ENCODE measurements at places on chromosomes 2 and 18.

GRCh38 chr18:7394050-7394659 lies 163.3 kb downstream of the LRRC30 start:
- no peak for DNase-seq

GRCh38 chr2:108169982-108170625 lies 69.7 kb upstream of the SULT1C3 start:
- no peak for DNase-seq

DNA sequence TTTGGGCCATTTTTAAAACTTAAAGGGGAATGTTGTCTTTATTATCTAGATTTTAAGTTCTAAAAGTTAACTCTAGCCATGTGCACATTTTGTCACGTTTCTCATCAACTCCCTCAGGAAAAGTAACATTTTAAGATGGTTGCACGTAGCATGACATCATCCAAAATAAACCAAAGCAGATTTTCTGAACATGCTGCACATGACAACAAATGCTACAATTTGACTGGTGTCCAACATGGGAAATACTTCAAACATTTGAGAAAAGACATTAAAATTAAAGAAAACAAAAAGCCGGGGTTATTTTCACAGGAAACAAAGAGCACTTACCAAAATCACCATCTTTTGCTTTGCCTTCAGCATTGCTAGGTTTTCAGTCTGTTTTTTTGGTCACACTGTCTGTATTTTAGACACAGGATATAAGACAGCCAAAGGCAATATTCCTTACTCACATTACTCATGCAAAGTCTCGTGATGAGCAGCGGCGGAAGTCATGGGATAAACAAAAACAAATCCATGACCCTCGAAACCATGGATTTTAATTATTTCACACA lies 51.3 kb upstream of the RND3 start:
- DNase-seq = no peak

- no peak for DNase-seq
Measured at GRCh38 chr18:22494771-22495170, 77.1 kb upstream of the CTAGE1 start.

- peak; percentile 39 for DNase-seq
Measured at GRCh38 chr2:86039178-86039962, 66.3 kb downstream of the POLR1A start.

All from CD4-positive, alpha-beta T cell treated with Interleukin-6 for 4 hours (primary cell).